ENCODE measurements at places on chromosomes 4 and X.

- DNase-seq, result no peak
These were observed 1008.0 kb downstream of the RAPGEF2 start for GRCh38 chr4:160110891-160111290.

DNA sequence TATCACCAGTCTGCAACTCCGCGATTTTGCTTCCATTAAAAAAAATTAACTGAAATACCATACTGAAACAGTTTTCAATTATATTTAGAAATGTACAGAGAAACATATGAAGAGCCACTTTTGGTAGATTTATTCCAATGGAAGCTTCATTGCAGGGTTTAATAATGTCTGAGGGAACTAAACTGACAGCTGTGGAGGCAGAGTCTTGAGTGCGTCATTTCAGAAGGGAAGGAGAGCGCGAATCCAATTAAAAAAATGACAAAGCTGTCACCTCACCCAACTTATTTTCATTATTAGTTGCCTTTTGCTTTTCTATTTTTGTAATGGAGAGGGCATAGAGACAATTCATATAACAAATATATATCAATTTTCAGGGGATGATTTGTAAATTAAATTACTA is 104.0 kb downstream of the UNC5C start:
- DNase-seq, result no peak

- no peak for DNase-seq
These were observed 36.6 kb downstream of the MYOZ2 start for GRCh38 chr4:119172223-119172622.

DNA sequence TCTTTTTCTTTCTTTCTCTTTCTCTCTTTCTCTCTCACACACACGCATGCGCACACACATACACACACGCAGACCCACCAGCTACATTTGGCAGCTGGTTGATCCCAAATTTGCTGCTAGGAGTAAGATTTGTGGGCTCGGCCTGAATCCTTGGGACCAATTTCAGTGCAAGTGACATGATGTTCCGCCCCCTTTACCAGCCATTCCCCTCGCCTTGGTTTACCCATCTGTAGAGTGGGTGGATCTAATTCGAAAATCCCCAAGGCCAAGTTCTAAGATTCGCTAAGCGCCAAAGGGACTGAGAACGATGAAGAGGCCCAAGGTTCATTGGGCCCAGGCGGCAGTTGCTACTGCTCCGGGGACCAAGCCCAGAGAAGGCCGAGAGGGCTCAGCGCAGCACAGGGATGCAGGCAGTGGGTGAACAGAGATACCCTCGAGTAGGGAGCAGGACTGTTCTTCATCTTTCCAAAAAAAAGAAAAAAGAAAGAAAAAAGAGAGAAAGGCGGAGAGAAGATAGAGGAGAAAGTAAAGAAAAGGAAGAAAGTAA is 5.8 kb downstream of the NKX3-2 start:
- no peak for DNase-seq

DNA sequence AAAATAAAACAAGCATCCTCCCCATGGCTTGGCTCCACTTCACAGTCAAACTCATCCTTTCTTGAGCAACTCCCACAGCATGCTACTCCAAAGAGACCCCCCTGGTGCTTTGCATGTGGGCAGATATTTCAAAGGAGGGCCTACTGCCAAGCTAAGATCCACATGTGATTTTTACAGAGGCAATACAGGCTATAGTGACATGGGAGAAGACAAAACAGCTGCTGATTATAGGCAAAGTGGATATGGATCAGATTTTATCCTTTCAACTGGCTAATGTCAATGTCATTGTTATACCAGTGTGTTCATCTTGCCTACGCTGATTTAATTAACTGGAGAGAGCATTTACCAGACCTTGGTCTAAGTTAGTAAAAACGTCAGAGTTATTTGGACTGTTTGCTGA is 328.3 kb downstream of the KLHL13 start:
- no peak for DNase-seq

DNA sequence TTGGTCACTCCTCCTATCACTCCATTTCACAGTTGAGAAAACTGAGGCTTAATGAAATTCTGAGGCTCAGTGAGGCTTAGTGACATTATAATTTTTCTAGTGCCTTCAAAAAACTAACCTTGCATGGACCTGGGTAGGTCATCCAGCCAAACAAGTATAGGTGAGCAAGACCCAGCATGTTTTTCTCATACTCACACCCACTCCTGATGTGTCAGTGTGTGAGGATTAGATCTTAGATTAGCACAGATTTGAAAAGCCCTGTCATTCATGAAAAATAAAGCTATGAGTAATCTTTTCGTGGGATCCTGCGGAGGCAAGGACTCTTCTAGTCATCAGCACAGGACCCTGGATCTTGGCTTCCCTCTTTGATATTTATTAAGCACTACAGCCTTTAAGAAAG is 146.7 kb downstream of the CHIC2 start:
- DNase-seq, result no peak

Data from hypothalamus (tissue), 51 donors.